ENCODE measurements at places on chromosomes 16 and 17.

DNA sequence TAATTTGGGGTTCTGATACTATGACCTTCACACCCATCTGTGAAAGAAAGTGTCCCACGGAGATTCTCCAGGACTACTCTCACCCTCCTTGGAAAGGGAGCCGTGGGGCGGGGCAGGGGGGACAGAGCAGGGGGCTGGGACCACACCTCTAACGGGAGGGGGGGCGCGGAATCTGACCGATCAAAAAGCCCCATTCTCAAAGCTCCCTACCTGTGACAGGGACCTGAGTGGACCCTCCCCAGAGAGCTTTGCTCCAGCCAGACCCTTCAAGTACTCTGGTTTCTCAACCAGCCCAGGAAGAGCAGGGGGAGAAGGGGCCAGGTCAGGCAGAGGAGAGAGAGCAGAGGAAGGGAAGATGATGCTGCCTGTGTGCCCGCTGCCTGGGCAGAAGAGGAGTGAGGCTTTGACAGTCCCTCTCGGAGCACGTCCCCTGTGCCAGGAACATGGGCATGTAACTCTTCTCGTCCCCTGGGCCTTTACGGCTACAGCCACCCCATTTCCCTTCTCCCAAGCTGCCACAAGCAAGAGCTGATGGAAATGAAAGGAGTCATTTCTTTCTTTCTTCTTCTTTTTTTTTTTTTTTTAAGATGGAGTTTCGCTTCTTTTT, 682 bp downstream of the XAF1 start:
- no peak for DNase-seq

DNA sequence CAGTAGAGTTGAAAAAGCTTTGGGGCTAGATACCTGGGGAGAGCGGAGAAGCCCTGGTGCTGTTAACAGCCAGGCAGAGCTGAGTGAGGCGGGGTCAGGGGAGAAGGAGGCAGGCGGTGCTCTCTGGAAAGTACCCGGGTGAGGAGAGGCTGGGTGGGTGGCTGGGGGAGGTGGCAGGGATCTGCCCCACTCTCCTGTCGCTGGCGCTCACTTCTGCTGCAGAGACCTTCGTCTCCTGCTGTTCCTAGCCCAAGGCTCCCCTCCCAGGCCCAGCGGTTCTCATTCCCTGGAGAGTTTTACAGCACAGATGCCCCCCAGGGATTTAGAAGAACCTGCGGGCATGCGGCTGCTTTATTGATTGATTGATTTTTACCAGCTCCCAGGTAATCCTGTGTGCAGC, 302.8 kb downstream of the IRF8 start:
- DNase-seq, result no peak

GRCh38 chr17:74957935-74958740, 14.4 kb downstream of the HID1 start:
- peak; percentile 36 for DNase-seq

DNA sequence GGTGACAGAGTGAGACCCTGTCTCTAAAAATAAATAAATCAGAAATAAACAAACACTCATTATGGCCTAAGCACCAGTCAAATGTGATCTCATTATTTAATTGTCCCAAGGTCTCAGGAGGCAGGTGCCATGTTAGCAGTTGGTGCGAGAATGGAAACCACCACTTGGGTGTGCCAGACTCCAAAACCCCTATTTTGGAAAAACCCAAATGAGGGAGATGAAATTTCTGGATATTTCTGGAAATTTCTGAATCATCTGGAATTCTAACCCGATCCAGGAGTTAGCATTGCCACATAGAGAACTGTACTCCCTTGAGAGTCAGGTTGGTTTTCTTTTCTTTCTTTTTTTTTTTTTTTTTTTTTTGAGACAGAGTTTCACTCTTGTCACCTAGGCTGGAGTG, 264.0 kb downstream of the XYLT1 start:
- DNase-seq, result no peak

- DNase-seq, result no peak
Measured at GRCh38 chr16:75306099-75306762, 54.8 kb upstream of the BCAR1 start.

- no peak for DNase-seq
Measured at GRCh38 chr17:2855063-2855600, 58.9 kb downstream of the RAP1GAP2 start.

DNA sequence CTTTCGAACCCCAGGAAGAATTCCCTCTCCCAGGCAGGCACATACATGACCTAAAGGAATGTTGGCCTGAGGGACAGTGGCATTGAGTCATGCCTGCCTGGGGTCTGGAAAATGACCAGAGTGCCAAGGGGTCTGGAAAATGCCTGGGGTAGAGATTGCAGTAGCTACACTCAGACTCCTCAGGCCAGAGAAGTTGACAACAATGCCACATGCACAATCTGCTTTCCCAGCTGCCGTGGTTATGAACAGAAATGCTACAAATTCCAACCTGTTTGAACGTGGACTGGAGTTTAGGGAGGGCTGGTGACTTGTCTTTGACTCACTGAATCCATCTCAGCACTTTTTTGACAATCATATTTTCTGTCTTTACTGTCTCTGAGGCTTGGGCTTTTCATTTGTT, 250.0 kb downstream of the ABCC12 start:
- no peak for DNase-seq

GRCh38 chr17:17200831-17201230, 5.3 kb downstream of the PLD6 start:
- DNase-seq, result no peak

DNA sequence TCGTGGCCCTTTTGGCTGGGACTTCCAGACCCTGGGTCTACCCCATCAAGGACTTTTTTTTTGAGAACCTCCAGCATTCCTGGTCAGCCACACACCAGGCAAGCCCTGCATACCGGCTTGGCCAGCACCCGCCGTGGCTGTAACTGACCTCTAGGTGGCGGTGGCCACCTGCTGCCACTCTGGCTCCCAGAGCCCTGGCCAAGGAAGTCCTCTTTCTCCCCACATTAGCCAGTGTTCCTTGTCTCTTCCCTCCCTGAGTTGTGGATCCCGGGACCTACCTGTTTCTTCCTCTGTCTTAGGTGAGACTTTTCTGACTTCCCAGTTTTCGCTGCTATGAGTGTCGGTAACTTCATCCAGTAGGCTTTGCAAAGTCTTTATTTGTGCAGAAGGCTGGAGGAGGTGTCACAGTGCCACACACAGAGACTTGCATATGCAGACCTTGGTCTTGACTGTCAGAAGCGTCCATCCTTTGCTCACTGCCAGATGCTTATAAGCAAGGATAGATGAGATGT, 348.3 kb downstream of the CPPED1 start:
- DNase-seq, result peak; percentile 45

DNA sequence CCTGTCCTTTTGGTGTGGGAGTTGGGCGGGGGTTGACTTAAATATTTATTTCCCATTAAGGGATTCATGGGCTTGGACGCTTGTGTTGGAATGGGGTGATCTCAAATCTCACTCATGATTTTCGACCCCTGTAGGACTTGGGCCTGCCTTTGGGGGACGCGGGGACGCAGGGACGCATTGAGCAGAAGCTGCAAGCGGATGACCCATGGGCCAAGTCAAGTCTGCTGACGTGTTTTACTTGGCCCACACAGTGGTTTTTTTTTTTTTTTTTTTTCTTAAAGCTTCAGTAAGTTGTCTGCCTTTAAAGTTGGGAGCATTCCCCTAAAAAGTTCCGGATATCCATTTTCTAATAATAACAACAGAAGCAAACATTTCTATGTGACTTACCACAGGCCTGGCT, 28.9 kb downstream of the CMIP start:
- DNase-seq, result no peak

- DNase-seq, result no peak
Measured at GRCh38 chr16:2829501-2830354, at the start of gene ZG16B. Gene ZG16B, plus strand, starts transcription at chr16:2830303. Its CDS starts 139 bp downstream, at chr16:2830442.

DNA sequence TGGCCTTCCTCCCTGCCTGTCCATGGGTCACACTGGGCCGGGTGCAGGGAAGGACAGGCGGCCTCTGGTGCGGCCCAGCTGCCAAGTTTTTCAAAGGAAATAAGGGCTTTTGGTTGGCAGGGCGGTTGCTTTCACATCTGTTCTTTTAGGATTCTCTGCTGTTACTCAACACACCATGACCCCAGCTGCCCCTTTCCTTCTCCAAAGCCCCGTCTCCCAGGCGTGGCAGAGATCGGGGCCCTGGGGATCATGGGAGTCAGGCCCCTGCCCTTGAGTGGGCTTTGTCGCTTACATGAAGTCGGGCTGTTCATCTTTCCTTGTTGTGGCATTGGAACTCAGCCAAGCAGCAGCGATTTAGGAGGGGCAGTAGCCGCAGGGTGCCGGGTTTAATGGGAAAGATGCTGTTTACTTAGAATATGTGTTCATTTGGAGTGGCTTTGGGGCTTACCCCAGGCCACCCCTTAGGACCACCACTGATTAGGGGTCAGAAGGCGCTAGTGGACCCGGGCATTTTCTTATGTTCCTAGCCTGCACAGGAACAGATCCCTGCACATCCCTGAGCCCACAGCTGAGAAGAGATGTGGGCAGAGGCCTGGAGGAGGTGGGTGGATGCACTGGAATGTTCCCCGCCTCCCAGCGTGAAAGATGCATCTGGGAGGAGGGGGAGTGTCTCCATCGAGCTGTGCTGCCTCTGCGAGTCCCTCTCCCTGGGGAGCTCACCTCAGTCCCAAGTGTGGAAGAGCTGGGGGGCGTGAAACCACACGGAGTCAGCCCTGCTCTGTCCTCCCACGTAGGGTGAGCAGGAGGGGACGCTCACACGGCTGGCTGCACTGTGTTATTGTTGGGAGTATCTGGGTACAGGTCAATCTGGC, 6.8 kb upstream of the ADCY7 start:
- DNase-seq, result peak; percentile 86

DNA sequence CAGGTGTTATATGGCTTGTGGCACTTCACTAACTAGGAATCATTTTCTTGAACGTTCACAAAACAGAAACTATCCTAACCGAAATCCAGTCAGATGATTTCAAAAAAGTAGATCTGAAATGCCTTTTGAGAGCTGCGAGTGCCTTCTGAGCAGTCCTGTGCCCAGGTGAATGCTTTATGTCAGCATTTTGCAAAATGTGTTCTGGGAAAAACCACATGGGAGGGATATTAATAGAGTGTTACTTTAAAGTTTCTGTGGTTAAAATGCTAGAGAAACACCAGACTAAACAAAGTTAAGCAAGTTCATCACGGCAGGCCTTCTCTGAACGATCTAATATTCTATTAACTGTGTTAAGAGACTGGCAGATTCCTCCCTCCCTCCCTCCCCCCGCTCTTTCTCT, 15.8 kb upstream of the RGS9 start:
- DNase-seq, result no peak

DNA sequence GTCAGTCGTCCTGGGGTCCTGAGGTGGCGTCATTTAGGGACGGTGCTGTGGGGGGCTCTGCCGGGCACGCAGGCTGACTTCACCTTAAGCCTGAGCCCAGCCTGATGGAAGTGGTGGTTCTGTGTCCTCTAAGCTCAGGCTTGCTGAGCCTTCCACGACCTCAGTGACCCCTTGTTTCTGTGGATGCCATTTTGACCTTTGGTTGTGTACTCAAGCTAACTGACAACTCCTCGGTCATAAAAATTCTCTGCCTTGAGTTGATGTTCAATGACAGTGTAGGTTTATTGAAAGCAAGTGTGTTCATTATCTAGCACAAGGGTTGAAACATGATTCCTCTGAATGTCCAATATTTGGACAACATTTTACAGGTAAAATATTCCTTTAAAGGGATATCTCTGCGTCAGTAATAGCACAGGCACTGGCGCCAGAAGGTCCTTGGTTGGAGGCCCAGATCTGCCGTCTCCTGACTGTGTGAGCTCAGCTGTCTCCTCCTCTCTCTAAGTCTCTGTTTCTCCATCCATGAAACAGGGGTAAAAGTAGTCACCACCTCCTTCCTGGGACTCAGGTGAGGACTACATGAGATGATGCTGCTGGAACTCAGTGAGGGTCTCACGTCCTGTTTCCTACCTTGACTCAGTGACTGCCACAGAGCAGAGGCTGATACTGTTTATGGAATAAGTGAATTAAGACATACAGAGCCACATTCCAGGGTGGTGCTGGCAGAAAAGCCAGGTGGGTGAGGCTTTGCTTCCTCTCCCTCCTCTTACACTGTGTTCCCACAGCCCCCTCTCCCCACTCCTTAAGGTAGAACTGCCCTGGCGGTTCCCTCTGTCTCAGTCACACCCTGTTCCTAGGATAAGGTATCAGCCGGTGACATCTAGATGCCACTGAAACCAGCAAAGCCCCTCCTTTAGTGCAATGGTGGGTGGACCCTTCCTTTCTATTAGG, 75.7 kb downstream of the IRF8 start:
- DNase-seq, result no peak

- DNase-seq, result peak; percentile 14
Measured at GRCh38 chr17:60926466-60927183, 249.0 kb downstream of the BCAS3 start.

- DNase-seq, result no peak
Measured at GRCh38 chr17:42442196-42442565, 16.5 kb upstream of the ATP6V0A1 start.

DNA sequence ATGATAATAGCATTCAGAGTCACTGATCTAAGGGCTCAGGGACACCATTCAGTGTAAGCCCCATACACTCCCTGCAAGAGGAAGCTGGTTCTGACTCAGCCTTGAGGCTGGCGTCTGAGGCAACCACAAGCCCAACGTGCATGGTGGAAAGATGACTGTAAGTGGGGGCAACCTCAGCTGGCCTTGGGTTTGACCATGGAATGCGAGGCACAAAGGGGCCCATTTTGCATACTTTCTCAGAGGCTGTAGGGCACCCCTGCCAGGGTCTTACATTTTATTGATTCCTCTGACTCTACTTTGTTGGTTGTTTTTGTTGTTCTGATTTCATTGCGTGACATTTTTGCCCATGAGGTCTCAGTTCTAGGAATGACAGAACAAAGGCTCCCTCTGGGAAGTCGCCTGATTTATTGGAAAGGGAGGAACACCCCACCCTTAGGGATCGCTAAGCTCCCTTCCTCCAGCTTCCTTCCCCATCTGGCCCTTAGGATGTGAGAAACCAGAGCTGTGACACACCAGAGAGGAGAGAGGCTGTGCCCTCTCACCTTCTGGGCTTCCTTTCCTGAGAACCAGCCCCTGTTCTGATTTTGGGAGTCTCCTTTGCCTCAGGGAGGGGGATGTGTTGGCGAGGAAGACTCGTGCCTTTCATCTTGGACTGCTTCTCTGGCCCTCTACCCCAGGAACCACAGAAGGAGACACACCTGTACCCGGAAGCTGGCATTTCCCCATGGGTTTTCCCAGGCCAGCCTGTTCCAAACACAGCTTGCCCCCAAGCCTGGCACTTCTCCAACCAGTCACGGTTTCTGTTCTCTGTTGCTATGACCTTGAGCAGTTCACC, 5.6 kb upstream of the CIITA start:
- peak; percentile 90 for DNase-seq

GRCh38 chr17:3573246-3574100, 15.9 kb upstream of the TRPV3 start:
- peak; percentile 25 for DNase-seq

DNA sequence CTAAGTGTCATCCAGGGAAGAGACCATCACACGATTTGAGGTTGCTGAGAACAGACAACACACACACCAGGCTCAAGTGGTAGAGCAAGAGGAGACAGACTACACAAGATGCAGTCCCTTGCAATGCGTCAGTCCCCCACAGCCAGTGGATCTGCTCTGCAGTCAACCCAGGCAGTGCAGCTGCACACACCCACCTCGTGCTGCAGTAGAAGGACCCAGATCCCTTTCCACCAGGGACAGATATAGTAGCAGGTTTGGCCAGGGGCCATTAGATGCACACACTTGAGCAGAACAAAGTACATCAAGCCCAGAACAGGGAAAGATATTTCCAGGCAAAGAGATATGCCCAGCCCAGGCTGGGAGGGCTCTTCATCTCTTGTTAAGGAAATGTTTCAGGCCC, 112.9 kb downstream of the GRIN2A start:
- DNase-seq, result no peak

All from NCI-H2171 treated with DMSO at 0.1 percent for 48 hours (cell line).